ENCODE measurements at places on chromosomes 7 and 10.

- peak; percentile 18 for DNase-seq
Observed at GRCh38 chr7:471866-472639, 47.6 kb downstream of the PDGFA start.

- no peak for DNase-seq
Observed at GRCh38 chr7:155681663-155682062, 37.2 kb downstream of the RBM33 start.

GRCh38 chr10:117964536-117964935, 82.2 kb downstream of the RAB11FIP2 start:
- no peak for DNase-seq

DNA sequence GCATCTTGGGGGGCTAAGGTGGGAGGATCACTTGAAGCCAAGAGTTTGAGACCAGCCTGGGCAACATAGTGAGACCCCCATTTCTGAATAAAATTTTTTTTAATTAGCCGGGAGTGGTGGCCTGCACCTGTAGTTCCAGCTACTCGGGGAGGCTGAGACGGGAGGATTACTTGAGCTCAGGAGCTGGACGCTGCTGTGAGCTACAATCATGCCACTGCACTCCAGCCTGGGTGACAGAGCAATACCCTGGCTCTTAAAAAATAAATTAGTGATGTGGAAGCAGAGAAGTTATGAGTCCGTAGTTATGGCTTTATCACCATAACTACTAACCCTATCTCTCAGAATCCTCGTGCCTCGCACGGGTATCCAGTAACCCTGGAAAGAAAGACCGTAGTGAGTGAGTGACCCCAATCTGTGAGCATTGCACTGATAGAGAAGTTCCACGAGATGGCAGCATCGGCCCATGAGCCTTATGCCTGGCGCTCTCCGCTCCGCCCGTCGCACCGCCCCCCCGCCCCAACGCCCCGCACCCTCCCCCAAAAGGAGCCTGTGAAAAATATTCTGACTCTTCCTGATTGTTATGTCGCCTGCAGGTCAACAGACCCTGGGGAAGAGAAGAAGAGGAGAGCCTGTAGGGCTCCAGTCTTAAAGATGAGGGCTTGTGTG, 4.9 kb upstream of the SLC29A3 start:
- DNase-seq: peak; percentile 52

DNA sequence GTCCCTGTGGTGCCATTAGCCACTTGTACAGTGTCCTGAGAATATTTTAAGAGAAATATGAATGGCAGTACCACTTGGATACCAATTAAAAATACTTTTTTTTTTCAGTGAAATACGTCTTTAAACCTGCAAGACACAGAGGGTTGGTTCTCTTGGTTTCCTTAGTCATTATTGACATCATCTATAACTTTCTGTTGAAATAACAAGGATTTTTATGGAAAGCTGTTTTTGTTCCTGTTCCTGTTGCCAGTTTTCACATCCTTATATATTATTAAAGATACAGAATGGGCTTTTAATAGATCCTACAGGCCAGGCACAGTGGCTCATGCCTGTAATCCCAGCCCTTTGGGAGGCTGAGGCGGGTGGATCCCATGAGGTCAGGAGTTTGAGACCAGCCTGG, 579.9 kb downstream of the AUTS2 start:
- DNase-seq: no peak

DNA sequence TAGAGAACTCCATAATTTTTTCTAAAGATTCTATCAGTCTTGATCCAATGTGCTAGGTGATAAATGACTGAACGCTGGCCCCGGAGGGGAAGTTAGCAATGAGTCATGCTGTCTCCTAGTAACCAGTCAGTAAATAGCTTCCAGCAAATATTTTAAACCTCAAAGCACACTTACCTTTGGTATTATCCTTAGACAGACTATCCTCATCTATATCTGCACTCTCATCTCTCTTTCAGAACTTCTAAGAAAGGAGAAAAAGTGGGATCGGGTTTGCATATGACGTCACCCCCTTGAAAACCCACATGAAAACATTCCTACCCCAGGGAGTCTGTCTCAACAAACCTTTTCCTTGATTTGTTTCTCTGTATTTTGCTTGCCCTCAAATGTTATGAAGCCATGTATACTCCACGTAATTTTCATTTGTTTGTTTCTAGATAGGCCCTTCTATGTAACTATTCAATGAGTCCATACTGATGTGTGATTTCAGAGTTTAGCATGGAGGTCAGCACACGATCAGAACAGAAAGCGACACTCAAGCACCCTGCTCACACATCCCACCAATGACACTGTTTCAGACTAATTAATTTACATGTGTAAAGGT, 174.9 kb upstream of the NRP1 start:
- DNase-seq: no peak

GRCh38 chr10:29295813-29296212, 6.9 kb downstream of the LYZL1 start:
- DNase-seq: no peak

- DNase-seq: no peak
Observed at GRCh38 chr10:42979721-42980467, 97.0 kb upstream of the RET start.

DNA sequence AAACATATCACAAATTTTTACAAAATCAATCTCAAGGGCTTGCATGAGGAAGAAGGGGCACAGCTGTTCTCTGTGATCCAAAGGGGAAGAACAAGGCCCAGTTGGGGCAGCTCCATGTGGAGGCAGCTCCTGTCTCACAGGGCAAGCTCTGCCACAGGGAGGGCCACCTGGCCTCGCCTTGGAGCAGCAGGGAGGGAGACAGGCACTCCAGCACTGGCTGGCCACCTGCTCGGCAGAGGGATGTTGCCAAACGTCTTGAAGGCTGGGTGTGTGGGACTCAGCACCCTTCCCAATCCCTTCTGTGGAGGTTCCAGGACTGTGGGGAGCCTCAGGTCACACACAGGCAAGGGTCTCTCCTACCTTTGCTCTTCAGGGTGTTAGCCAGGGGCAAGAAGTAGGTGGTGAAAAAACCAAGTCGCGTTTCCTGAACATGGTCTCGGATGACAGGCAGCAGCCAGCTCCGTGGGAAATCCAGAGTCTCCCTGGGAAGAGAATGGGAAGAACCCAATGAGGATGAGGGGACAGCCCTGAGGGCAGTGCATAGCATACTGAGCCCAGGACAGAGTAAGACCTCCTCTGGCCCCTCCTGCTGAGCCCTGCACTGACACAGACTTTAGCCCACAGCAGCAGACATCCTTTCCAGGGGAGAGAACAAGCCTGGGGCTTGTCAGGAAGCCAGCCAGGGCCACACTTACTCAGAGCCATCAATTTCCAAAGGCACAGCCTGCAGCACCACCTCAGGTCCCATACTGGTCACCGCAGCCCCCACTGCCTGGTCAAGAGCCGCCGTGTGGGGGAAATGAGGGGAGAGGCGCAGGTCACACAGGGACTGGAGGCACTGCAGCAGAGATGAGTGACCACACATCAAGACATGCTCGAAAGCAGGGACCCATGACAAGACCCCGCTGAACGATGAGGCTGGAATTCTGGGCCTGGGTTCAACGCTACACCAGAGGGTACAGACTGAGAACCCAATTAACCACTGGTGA, 21.9 kb downstream of the RRP12 start:
- DNase-seq: no peak

DNA sequence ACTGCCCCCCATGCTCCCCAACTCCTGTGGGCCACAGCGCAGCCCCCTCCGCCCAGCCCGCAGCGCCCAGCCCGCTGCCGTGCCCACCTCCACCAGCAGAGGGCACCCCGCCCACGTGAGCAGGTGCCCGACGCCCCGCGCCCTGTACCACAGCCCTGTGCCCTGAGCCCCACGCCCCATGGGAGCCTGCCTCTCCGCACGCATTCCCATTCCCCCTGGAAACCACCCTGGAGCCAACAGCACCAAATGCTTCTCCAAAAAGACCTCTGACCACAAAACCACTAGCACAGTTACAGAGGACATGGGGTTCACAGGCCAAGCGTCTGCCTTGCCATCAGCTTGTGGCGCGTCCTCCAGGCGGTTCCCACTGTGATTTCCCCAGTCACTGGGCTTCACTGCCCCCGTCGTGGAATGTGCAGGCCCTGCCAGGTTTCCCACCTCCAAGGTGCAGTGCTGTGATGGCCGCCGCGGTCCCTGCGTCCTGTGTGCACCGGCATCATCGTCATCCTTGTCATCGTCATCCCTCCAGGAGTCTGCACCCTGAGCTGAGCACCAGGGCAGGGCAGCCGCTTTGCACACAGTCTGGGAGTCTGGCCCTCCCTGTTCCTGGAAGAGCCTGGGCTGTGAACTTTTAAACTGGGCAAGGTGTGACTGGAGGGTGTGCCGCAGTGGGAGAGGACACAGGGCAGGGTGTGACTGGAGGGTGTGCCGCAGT, 61.7 kb downstream of the PWWP2B start:
- no peak for DNase-seq

- no peak for DNase-seq
Observed at GRCh38 chr7:50679218-50680007, 103.3 kb downstream of the GRB10 start.

DNA sequence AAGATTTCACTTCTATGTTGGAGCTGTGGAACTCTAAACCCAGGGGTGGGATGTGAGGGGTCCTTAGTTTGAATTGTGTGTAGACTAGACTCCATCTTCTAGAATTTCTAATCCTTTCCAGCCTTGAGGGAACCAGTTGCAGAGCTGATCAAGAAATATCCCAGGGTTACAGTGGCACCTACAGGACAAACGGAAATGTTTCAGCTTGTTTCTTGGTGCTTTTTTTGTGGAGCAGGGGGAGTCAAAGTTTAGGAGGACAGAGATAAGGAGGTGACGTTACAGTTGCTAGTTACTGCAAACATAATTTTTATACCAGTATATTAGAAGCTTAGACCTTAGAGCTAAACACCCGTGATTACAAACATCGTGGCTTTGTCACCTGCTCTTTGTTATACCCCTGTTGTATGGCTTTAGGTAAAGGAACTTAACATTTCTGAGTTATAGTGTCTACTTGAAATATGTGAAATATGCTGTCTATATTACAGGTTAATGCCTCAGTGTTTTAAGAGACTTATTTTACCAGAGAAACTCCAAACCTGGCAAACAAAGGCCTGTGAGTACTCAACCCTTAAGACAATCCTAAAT, 84.5 kb upstream of the DYNC1I1 start:
- peak; percentile 49 for DNase-seq

GRCh38 chr7:112877691-112878460, 87.7 kb upstream of the TMEM168 start:
- DNase-seq: no peak

DNA sequence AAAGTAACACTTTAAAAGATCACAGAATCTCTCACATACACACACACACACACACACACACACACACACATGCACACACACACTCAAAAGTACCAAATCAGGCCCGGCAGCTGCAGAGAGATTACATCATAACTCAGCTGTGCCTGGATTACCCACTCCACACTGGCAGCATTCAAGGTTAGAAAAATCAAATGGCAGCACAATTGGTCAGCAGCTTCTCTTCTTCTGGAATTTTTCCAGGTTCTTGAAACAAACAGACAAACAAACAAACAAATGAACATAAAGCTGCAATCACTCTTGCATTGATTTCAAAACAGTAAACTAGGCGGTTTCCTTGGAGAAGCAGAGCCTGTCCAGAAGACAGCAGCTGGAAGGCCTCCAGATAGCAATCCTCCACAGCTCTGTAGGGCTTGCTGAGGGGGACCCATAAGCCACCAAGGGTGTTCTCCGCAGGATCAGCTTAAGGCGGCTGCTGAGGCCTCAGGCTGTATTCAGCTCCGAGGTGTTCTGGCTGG, 24.5 kb upstream of the FAM133B start:
- peak; percentile 73 for DNase-seq

GRCh38 chr10:90927293-90927692, 6.4 kb upstream of the ANKRD1 start:
- no peak for DNase-seq

GRCh38 chr7:144011458-144012230, 11.5 kb downstream of the OR6B1 start:
- no peak for DNase-seq

- no peak for DNase-seq
Observed at GRCh38 chr7:10934292-10934691, 39.4 kb upstream of the PHF14 start.

DNA sequence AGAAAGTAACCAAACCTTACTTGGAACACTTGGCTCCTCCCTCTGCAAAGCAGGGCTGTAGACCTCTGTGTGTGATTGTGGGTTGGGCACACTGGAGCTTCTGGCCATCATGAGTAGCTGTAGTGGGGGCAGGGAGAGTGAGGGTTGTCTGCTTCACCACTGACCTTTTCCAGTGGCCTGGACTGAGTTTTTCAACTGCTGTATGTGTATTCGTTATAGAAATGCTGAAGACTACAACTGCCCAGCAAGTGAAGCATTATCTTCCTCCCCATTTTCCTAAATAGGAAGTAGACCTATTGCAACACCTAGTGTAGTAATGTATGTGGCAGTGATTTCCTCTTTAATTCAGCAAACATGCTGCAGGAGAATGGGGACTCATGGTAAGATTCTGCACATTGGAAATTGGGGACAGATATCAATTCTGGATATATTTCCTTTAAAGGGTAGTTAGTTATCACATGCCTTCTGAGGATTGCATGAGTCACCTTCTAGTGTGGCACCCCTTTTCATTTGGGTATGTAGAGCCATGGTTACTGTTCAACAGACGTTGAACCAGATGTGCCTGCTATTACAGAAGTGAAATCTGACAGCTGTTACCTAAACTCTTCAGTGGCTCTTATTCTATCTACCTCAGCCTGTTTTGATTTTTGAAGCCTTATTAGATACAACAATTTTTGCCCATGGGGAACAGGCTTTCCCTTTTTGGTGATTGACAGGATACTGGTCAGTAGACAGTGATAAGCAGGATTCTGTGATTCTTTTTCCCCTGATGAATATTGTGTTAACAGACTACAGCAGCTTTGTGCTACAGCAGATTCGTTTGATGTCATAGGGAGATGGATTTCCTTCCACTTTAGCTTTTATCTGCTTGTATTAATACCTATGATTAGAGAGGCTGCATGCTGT, 130.9 kb downstream of the SND1 start:
- DNase-seq: no peak

GRCh38 chr7:47191876-47192291, 390.0 kb downstream of the TNS3 start:
- DNase-seq: no peak

DNA sequence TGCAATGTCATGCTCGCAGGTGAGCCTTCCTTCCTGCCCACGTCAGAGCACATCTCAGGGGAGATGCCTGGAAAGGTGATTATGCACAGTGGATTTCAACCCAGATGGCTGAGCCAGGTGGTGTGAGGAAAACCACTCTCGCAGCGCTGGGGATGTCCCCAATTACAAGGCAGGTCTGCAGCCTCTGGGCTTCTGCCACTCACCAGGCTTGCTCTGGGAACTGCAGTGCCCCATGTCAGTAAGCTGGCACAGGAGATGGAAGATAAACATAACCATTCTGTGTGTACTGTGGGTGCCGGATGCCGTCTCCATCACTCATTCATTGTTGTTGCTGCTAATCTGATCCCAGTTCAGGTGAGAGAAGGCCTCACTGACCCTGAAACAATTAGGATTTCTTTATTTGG, 222.9 kb upstream of the PITRM1 start:
- no peak for DNase-seq

DNA sequence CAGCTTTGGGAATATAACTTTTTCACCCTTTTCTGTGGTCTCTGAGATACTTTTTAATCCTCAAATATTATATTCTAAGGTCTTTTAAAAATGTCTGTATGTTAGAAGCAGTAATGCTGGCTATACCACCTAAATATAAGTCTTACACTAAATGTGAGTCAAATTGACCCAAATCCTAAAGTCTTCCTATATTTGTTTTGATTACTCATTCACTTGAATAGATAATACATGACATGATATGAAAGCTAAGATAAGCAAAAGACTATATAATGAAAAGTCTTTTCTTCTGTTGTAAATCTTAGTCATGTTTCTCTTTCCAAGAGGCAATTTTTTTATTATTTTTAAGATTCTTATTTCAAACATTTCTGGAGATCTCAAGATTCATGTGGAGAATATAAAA, 64.2 kb downstream of the HDAC9 start:
- DNase-seq: no peak
